LHCN-M2 (cell line): ENCODE measurements at places on chromosomes 6 and 20. TPM values are rescaled to one million over a fixed set of nuclear protein-coding genes. Genes with fewer than 3 reads are reported as not detected.

GRCh38 chr6:88588938-88589337, 374.5 kb downstream of the RNGTT start:
- no peak for DNase-seq

DNA sequence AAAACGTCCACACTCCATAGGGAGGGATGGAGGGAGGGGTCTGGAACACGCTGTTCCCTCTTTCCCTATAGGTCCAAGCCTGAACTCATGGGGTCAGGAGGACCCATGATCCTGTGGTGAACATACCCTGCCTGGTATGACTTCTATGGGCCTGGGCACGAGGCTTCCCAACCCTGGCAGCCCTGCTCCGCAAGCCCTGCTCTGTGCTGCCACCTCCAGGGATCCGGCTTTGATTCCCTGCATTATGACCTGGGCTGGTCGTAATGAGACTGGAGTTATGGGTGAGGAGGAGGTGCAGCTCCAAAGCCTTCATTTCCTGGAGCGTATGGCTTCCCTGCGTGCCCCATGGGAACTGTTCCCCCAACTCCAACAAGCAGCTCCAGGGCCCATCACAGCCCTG, 54.9 kb downstream of the CDH22 start:
- DNase-seq = no peak

DNA sequence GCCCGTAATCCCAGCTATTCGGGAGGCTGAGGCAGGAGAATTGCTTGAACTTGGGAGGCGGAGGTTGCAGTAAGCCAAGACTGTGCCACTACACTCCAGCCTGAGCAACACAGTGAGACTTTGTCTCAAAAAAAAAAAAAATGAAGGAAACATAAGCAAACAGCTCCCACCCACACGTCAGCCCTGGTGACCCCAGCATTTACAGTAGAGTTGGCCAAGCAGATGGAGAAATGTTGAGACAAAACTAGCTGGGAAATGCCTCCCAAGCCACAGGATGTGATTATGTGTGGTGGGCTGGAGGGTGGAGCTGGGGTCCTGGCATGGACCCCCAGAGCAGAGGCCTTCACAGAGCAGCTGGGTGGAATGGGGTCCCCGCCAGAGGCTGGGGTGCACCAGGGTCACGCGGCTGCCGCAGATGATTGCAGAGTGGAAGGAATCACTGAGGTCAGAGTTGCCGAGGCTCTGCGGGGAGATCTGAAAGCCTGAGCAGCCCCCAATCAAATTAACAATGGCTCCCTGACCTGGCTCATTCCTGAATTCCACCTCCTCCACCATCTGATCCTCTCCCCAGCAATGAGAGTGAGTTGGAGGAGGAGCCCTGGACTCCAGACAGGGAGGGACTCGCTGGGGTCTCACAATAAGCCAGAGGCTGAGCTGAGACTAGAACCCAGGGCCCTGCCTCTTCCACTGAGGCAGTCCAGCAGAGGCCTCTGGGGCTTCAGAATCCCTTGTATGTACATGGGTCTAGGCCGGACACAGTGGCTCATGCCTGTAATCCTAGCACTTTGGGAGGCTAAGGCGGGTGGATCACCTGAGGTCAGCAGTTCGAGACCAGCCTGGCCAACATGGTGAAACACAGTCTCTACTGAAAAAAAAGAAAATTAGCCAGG, 34.7 kb upstream of the TGM2 start:
- DNase-seq = no peak

GRCh38 chr20:9723501-9724202, 115.2 kb downstream of the PAK5 start:
- no peak for DNase-seq

GRCh38 chr6:13846841-13847240, 32.5 kb upstream of the MCUR1 start:
- no peak for DNase-seq

DNA sequence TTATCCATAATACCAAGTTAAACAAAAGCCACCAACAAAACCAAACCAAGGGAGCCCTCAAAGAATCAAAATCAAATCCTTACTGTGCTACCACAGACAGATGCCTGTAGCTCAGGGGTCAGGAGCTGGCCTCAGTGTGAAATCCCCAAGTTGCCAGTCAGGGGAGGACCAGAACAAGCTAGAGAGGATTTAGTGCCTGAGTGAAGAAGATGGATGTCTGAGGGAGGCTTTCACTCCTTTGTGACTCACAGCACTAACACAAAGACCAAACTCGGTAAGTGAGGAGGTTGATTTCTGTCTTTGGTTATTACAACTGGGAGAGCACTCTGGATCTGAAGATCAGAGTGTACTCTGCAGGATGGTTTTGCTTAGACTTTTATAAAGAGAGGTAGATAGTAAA, 189.9 kb upstream of the ZNF184 start:
- DNase-seq = no peak

DNA sequence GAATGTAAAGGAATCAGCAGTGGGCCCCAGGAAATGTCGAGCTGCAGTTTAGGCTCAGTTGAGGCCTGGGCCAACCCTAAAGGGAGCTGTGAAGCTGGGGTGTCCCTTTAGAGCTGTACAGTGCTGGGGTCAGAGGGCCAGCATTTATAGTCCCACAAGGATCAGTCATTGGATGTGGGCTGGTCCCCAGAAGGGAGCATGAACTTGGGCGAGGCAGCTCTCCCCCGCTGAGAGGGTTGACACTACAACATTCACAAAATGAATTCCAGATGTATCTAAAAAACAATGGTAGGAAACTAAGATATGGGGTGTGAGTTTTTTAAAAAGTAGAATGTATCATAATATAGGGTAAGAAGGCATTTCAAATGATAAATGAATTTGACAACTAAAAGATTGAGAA, 29.7 kb upstream of the TMX4 start:
- no peak for DNase-seq

PLA2G7 gene
- not detected in 2 replicates for total RNA-seq

TBX18 gene
- 23.5 and 26.1 TPM in 2 replicates for total RNA-seq
